ENCODE measurements at places on chromosomes 12 and 14.

- DNase-seq, result no peak
Measured at GRCh38 chr12:97151481-97151880, 244.4 kb downstream of the NEDD1 start.

DNA sequence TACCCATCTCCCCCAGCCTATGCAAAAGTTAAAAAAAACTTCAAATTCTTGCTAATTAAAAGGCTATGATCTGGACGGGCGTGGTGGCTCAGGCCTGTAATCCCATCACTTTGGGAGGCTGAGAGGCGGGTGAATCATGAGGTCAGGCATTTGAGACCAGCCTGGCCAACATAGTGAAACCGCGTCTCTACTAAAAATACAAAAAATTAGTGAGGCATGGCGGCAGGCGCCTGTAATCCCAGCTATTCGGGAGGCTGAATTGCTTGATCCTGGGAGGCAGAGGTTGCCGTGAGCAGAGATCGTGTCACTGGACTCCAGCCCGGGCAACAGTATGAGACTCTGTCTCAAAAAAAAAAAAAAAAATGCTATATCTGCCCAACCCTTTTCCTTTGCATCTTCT is 925.4 kb downstream of the GALC start:
- no peak for DNase-seq

DNA sequence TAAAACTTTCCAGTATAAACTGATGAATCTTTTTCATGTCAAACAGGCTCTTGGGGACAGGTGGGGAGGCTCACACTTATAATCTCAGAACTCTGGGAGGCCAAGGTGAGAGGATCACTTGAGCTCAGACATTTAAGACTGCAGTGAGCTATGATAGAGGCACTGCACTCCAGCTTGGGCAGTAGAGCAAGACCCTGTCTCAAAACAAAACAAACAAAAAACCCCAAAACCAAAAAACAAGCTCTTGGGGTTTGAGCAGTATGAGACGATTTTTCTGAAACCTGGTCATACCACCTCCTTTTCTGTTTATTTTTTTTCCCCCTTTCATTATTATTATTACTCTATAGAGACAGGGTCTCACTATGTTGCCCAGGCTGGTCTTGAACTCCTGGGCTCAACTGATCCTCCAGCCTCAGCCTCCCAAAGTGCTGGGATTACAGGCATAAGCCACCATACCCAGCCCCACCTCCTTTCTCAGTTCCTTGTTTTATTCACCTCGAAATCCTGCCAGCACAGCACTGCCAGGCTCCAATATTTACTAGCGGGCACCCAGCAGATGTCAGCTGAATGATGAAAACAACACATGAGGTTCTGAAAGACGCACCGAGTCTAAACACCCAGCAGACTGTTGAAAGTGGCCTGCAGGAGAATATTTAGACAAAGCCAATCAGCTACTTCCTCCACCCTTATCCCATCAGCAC is 19.5 kb upstream of the CDK17 start:
- DNase-seq, result no peak

DNA sequence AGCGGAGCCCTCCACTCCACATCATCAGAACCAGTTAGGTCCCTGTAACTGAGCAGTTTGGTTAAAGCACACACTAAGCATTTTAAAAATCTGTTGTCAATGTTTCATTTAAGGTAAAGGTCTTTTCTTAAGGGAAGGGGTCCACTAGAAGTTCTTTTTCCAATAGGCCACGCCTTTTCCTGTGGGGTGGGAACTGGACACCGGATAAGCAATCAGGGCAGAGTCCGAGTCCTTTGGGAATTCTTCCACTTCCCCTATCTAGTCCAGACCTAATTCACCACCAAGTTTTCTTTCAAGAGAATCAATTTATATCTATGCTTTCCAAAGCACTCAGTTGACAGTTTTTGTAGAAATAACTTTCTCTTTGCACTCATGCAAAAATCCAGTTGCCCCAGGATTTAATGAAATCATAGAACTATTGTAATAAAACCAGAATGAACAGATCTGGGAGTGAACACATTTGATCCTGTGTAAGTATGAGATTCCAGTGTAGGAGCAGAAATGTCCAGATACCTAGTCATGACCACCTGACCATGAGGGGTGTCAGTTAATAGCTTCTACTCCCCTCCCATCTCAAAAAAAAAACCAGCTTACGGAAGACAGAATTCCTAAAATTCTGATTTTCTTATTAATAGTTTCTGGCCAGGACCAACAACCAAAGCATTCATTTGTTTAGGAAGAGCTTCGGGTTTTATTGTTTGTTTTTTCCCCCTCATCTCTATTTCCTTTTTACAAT is 11.7 kb downstream of the VPS37B start:
- DNase-seq, result no peak

DNA sequence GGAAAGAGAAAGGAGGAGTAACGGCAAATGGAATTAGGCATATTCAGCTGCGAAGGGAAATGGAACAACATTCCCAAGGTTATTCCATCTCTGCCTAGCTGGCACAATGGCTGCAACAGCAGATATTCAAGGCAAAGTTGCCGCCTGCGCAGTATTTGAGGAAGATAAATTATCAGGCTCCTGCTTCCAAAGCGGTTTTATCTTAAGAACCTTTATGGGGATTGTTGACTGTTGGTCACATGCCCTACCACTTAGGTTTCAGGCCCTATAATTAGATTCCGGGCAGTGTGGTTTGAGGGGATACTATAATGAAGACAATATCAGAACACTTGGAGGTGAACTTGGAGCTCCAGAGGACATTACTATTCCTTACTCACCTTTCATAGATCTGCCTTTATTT is 99.7 kb downstream of the FGD4 start:
- no peak for DNase-seq

DNA sequence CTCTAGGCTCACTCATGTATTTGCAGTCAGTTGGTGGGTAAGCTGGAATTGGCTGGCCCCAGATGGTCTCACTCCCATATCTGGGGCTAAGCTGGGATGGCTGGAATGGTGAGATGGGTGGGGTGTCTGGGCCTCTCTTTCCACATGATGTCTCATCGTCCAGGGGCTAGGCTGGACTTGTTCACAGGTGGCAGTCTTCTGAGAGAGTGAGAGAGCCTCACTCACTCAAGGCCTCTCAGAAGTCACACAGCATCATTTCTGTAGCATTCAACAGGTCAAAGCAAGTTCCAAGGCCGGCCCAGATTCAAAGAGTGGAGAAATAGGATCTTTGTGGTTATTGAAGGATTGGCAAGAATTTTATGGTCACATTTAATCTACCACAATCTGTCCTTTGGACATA is 102.7 kb downstream of the UNC79 start:
- DNase-seq, result no peak

GRCh38 chr14:91891101-91891500 is 23.8 kb upstream of the TC2N start:
- DNase-seq, result no peak

DNA sequence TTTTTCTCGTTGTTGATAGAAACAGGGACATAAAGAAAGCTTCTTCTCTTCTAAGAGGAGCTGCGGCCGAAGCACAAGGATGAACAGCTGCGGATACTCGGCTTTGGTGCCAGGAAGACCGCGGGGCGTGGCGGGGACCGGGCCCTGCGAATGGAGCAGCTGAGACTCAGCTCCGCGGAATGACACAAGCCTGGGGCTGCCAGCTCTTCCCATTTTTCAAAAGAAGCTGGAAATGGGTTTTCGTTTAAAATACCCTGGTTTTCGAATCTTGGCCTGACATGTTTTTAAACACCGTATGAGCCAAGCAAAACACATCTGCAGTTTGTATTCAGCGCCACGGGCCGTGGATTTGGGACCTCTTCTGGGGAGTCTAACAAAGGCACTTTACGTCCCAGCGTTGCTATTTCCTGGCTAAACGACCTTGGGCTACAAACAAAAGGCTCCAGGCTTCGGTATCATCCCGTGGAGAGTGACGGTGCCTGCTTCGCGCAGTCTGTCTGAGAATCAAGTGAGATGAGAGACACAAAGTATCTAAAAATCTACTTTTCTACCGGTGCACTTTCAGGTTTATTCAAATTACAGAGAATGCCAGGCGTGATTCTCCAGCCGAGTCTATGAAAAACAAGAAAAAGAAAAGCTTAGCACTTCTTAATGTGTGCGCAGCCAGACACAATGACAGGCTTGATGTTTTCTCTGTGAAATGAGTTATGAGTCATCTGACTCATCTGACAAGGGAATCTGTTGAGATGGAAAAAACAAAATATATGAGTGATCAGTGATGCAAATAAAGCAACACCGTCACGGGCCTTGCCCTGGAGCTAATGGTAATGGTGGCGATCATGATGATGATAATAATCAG is 114.0 kb upstream of the TMEM132D start:
- no peak for DNase-seq

GRCh38 chr12:26691234-26691970 is 141.6 kb downstream of the ITPR2 start:
- DNase-seq, result no peak

GRCh38 chr14:63652406-63652805 is 10.7 kb upstream of the WDR89 start:
- DNase-seq, result no peak

- DNase-seq, result peak; percentile 93
Measured at GRCh38 chr14:87992718-87993628, at the start of gene GALC. Gene GALC, minus strand, starts transcription at chr14:87993182. Its CDS starts 18 bp downstream, at chr14:87993164.

DNA sequence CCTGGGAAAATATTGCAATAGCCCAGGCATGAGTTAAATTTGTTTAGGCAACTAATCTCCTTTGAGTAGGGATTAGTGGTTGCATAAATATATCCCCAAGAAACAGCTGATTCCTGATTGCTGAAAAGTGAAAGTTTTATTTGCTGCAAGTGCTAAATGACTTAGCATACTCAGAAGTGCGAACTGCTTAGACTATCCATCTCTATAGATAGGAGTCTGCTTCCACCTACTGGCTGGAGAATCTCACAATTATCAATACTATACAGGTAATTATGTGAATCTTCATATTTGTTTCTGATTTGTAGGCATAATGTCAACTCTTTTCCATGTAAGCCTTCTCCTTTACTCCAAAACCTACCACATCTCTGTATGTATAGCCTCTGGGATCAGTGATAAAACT is 12.0 kb upstream of the SLCO1B3 start:
- no peak for DNase-seq

DNA sequence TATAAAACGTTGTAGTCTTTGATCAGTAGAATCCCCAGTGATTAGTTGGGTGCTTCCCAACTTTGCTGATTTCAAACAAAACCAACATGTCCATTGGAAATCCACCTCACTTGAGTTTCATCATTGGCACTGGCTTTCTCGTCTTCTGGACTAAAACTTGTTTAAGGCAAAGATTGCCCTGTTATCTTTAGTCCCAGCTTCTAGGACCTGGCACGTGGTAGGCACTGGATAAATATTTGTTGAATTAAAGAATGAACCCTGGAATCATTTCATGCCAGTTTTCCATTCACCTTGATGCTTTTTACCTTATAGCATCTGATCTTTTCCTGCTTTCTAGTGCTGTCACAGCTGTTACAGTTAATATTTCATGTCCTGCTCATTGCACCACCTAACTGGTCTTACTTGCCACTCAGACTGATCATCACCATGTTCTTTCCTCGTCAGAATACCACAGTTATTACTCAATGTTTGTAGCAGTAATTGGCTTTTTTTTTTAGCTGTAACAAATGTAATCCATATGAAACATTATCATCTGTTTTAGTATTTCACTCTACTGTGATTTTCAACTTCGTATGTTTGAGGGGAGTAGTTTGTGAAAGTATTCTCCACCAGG is 7.3 kb upstream of the C12orf50 start:
- DNase-seq, result no peak

DNA sequence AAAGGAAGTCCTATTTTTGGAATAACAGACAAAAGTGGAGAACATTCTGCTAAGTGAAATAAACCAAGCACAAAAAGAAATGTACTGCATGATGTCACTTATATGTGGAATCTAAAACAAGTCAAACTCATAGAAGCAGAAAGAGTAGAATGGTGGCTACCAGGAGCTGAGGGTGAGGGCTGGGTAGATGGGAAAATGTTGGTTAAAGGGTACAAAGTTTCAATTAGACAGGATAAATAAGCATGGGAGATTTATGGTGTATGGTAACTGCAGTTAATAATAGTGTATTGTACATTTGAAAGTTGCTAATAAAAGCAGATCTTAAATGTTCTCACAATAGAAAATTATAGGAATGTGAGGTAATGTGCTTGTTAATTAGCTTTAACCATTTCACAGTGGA is 12.8 kb downstream of the LUM start:
- DNase-seq, result no peak

DNA sequence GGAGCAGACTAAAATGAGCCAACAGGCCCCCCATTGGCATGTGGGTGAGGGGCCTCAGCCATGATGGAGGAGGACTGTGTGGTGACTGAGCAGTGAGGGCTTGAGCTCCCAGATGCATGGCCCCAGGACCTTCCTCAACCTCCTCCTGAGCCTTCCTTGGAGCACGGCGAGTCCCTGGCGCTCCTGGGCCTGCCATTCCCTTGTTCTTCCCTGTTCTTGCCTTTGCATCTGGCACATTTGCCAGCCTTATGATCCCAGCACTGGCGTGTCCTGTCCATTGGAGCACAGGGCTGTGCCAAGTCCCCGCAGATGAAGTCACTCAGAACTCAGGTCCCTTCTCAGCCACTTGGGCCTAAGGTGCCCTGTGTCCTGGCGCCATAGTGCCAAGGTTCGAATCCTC is 40.3 kb upstream of the MEG3 start:
- no peak for DNase-seq
